ENCODE measurements at places on chromosomes 16 and 17.
A peak's percentile ranks its signal among the peaks of the same experiment; 100 is the strongest.

GRCh38 chr17:68516732-68517131 is 4.5 kb downstream of the PRKAR1A start:
- DNase-seq = no peak

DNA sequence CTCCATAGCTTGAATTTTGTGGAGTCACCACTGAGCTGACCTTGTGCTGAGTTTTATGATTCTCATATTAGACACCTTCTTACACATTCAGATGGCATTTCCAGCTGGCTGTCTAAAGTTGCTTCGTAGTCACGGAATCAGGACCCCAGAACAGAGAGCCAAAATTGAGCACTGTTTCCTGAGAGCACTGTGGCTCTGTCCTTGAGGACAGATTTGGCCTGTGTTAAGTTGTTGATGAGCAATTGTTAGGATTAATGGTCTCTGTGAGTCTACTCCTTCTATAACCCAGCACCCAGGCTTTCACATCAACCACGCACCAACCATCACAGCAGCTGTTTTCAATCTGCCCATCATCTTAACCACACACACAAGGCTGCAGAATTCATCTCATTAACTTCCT is 277.5 kb upstream of the HSBP1 start:
- no peak for DNase-seq

DNA sequence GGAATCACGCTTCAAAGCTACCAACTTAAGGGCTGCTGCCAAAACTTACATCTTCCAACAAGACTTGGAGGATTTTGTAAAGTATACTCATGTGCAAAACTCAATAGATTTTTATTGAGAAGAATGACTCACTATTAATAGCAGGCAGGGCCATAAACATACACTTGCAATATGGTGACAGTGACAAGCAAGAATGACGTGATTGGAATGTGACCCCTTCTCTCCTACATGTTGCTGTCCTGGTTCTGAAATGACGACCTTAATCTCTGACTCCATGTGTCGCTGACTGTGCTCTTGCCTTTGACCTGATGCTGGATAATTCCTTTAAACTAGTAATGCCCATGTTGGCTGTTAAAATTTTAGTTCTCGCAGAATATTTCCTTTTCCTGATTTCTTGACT is 174.5 kb downstream of the PARN start:
- DNase-seq = peak; percentile 15

- DNase-seq = peak; percentile 84
Measured at GRCh38 chr17:82205720-82206508, 6.7 kb downstream of the CCDC57 start.

DNA sequence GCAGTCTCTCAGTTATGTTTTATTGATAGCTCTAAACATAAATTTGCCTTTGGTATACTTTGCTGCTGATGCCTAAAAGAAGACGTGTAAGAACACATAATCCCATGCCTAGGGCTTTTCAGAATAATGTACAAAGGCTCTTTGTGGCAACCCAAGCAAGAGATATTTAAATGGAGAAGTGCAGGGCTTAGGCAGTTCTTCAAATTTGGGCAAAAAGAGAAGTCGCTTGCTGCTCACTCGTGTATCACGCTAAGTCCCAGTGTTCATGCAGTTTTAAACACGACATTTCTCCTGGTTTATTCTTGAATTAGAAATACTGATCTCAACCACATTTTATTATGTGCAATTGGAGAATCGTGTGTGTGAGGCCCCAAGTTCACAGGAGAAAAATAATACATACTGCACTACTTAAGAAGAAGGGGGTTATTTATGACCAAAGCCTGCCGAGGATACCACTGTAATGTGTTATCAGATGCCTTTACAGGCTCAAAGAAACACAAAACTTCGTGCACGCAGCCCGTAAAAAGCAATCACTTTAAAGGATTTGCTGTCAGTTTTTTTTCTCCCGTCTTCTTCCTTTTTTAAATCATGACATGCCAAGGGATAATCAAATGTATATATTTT is 22.5 kb upstream of the IRX6 start:
- DNase-seq = no peak

GRCh38 chr17:43324205-43324893 is 74.4 kb upstream of the ARL4D start:
- DNase-seq = no peak

DNA sequence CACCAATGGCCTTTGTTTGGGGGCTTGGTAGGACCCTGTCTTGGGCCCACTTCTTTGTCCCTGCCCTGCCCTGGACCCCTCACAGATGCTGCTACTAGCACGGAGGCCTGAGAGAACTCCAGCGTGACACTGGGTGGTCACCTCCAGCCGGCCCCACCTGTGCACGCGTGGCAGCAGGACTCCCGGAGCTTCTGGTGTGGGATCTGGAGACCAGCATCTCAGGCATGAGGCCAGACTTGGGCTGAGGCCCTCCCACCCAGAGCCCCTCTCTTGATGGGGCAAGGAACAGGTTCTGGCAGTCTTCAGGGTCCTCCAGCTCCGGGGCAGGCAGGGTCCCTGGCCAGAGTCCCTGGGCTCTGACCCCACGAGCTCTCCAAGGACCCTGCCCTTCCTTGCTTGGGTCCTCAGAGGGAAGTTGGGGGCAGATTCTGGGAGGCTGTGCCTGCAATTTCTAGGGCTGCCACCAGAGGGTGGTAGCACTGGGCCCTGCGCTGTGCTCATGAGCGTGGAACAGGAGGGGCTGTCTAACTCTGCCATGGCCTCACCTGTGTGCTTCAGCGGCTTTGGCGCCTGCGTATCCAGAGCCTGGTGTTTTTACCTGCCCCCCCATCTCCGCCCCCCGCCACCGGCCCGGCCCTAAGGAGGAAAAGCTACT is 3.1 kb upstream of the BAIAP3 start:
- no peak for DNase-seq

- DNase-seq = no peak
Measured at GRCh38 chr17:44280392-44280937, 12.5 kb upstream of the SLC4A1 start.

DNA sequence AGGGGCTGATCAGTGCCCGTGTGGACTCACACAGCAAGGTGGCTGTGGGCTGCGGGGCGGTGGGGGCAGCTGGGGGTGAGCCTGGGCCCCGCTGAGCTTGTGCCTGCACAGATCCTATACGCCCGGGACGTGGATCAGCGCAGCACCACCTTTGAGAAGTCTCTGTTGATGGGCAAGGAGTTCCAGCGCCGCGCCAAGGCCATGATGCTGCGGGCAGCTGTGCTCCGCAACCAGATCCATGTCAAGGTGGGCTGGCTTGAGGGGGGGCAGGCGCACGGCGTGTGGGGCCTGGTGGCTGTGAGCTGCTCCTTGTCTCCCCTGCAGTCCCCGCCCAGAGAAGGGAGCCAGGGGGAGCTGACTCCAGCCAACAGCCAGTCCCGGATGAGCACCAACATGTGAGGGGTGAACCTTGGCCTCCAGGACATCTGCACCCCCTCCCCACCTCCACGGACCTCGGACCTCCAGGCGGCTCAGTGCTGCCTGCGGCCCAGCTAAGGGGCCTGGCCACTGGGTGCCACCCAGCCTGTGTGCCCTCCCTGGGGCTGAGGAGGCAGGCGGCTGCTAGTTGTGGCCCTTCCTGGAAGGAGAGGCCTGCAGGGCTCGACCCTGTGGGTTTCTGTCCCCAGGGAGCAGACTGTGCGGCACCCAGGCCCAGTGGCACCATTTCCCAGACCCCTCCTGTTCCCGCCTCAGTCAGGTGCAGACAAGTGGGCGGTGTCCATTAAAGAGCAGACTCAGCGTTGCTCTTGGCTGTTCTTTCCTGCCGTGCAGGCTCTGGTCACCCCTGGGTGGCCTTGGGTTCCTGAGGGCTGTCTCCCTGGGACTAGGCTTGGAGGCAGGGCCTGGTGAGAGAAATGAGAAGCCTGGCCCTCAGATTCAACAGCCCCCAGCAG is 5.3 kb downstream of the GPS1 start:
- no peak for DNase-seq

DNA sequence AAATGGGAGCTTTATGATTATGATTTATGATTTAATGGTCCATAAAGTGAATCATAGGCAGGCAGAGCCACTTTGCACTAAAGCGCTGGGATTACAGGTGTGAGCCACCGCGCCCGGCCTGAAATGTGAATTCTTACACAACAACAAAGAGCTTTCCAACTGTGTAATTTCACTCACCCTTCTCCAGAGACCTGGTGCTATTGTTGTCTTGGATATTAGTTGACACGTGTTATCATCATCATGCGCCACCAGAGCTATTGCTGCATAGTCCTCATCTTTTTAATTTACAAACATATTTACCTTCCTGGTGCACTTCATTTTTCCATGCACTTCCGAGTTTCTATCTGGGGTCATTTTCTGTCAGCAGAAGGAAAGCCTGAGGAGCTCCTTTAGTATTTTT is 4.8 kb upstream of the UTS2R start:
- DNase-seq = no peak

DNA sequence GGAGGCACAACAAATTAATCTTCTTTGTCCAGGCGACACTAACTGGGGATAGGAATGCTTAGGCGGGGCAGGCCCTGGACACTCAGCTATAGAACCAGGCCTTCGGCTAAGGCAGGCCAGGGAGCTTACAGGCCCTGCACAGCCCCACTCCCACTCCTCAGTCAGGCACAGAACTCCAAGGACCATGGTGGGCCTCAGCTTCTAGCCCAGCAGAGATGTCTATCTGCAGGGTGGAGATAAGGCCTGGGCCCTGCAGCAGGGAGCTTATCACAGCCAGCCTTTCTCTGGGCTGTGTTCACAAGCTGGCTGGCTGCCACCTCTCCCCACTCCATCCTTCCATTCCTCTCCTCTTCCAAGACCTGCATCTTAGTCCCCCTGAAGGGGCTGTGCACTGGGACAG is 68.1 kb downstream of the TMEM132E start:
- DNase-seq = no peak

DNA sequence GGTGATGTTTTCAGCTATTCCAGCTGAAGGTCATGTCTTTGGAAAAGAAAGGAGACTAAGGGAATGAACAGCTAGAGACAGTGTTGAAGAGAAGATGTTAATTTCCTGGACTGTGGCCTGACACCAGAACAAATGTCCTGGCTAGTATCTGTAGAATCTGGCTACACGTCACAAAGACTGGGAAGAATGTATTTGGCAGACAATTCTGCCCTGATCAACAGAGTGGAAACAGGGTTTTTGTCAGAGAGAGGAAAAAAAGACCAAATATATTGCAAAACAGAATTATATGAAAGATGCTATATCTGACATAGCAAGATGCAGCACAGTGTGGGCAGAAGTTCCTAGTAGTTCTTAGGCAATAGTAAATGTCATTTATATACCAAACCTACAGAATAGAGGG is 17.0 kb upstream of the ANKFN1 start:
- DNase-seq = no peak

DNA sequence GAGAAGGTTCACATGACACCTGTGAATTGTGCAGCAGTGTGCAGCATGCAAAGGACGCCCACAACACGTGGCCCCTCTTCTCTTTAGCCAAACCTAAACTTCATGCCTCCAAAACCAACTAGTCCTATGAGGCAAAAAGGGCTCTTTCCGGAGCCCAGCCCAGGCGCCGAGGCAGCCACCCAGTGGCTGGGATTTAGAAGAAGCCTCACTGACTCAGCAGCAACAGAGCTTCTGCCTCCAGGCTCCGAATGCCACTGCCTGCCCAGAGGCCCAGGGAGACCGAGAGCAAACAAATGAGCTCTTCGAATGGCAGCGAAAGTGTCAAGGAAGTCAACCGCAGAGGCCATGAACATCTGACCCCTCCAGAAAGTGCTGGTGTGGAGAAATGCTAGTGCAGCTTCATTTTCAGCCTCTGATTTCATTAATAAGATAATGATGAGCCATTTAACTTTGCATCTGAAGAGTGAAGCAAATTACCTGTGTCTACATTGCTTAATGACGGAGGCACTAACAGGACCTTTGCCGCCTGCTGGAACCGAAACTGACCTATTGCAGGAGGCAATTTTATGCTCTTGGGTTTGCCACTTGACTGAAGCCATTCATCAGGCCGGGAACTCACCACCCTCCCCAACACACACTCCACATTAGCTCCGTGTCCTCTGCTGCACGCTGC is 157.7 kb upstream of the RPL38 start:
- no peak for DNase-seq

DNA sequence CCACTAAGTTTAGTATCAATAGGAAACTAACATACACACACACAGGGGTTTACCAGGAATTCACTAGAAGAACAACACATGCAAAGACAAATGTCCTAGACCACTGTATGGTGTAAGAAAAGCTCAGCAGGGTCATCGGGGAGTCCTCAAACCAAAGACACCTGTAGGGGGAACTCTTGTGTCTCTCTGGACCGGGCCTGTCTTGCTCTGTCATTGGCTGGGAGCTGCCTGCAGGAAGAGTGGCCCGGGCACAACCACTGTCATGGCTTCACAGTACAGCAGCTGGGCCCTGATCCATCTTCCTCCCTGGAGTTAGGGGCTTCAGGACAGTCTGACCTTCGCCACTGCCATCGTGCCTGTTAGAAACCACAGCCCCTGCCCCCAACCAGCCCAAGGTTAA is 263.6 kb upstream of the DYNLRB2 start:
- DNase-seq = no peak

DNA sequence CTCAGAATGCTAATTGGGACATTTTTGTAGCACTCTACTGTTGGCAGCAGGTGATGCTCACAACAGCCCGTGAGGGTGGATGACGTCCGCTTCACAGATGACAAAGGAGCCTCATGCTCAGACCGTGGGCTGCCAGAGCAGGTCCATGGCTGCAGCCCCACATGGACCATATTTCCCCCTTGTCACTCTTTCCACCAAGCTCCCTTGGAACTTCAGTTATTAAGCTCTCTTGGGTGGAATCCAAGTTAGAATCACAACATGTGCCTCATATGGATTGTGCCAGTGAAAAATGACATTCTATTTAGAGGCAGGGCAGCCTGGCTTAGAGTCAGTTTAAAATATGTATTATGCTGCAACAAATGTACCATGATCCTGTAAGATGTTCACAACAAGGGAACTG is 33.2 kb upstream of the STH start:
- no peak for DNase-seq

DNA sequence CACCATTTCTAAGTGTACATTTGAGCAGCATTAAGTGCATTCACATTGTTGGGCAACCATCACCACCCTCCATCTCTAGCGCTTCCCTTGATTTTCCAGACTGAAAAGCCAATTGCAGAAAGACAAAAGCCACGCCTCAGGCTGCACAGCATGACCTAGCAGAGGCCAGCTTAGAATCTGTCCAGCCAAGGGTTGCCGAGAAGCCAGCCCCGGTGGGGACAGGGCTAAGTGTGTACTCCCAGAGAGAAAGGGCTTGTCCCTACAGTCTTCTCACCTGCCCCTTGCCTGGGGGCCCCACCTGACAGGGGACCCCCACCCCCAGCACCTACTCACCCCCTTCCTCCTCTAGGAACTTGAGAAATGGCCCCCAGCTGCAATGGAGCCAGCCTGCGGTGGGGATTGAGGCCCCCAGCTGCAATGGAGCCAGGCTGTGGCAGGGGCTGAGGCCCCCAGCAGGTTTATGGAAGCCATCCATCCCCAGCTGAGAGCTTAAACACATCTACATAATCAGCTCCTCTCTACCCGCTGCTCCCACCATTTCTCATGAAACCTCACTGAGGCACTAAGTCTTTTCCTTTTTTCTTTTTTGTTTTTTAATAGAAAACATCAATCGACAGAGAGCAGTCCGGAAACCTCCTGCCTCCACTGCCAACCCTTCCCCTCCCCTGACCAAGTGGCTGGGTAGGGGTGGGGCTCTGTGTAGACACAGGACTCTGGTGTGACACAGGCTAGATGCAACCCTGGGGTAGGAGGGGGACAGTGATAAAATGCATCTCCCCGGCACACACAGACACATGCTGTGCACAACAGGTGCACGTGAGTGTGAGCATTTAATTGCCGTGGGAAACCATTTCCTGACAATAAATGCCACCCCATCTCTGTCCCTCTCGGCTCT is 77.9 kb downstream of the CCT6B start:
- no peak for DNase-seq

GRCh38 chr17:45813048-45813725 is 29.1 kb downstream of the CRHR1 start:
- DNase-seq = no peak

- DNase-seq = no peak
Measured at GRCh38 chr16:23128056-23128455, 21.2 kb downstream of the USP31 start.

All from astrocyte of the spinal cord (primary cell).